Progenitor cell of endocrine pancreas (in vitro differentiated cells): ENCODE measurements at places on chromosomes 16 and 17. TPM values are rescaled to one million over a fixed set of nuclear protein-coding genes. Genes with fewer than 3 reads are reported as not detected.

ITGAL gene
- 0.49 and 0.53 TPM in 2 replicates for total RNA-seq

DNA sequence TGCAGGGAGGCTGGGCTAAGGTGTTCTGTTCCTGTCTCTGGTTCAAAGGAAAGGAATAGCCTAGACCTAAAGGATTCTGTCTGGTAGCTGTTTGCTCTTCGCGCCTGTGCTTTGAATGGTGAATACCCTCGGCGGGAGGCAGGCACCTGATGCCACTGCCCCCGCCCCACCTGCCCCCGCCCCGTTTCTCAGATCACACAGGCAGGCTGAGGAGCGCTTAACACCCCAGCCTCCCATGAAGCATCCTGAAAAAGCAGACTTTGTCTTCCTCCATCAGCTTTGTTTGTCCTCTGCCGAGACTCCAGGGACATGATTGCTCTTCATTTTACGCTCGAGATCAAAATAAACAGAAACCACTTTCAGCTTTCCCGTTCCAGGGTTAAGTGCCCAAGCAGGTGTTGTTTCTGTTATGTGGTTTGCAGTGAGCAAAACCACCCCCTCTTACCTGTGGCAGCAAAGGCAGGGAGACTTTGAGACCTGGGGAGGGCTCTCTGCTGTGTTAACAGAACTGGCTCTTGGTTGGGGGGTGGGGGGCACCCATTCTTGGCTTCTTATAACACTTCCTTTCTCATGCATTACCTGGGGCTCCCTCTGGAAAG is 452.1 kb downstream of the WWOX start:
- DNase-seq: no peak

- DNase-seq: no peak
These were observed 4.4 kb upstream of the CD300H start for GRCh38 chr17:74571621-74572270.

GRCh38 chr17:78715876-78716275 is 66.2 kb downstream of the CYTH1 start:
- DNase-seq: no peak

CNEP1R1 gene
- 28.0 and 28.4 TPM in 2 replicates for total RNA-seq

DNA sequence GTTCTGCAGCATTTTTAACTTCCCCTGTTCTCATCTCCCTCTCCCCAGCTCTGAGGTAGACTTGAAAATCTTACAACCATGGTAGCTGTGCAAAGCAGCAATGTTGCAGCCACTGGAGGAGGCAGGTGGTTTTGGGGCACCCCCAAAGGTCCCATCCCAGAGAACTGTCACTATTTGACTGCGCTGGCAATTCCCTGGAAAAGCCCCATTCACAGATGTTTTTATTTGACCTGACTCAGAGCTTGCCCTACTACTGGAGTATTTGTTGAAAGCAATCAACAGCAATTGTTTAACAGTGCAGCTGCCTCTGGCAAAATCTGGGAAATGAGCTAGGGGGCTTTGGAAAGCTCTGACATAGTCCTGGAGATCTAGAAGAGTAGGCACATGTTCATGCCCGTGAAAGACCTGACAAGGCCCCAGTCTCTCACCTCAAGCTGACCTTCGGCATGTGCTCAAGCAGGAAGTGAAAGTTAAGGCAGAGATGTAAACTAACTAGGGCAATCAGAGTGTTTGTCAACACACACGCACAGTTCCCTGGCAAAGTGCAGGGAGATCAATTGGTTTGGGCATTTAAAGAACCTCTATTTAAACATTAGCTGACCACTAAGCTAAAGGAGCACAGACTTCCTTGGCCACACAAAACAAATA is 19.7 kb upstream of the PIK3R5 start:
- DNase-seq: no peak

GRCh38 chr16:31347445-31347844 is 7.5 kb upstream of the ITGAX start:
- no peak for DNase-seq

DNA sequence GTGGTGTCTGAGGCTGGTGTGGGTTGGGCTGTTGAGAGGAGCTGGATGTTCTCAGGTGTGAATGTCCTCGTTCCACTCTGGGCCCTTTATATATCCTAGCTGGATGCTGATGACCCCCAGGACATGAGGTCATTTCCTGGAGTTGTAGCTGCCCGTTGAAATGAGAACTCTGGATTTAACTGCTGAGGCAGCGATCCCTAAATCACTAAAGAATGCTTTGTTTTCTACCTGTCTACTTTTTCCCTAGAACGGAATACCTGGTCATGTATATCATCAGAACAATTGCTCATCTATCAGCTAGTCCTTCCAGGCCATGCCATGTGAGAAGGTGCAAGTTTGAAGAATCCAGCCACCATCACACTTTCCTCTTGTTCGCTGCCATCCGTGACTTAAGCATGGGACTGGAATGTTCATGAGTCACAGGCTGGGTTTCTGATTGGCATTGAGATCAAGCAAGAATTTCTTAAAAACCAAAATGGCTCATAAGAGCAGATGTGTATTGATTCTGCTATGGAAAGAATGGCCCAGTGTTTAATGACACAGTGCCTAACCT is at the start of gene KRTAP2-3:
Gene KRTAP2-3, minus strand, starts transcription at position 63 of the 553 bp plus-strand sequence. CDS start 64 bp downstream, outside the sequence.
- no peak for DNase-seq
